ENCODE measurements at places on chromosomes 7 and 10.

DNA sequence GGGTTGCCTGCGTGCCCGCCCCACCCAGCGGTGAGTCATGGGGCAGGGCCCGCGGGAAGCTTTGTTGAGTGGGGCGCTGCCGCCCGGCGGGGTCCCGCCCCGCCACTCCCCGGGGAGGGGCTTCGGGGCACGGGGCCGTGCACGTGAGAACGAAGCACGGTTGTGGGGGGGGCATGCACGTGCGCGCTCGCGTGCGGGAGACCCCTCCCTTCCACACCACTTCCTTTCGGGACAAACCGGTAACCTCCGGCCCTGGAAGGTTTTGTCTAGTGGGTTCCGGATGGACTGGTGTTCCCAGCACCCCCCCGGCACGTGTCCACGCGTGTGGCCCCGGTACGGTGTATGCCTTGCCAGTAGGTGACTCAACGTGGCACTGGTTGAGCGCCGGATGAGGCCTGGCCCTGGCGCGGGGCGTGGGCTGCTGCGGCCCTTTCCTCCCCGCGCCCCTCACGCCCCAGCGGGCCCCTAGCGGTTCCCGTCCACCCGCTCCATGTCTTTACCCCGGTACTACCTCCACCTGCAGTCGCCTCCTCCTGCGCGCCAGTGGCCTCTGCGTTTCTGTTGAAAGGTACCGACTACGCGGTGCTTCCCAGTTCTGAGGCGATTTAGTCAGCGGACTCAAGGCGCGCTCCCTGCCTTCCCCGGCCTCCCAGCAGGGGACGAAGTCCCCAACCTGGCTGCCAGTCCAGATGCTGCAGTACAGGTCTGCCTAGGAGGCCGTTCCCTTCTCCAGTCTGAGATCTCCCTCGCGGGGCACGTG, 3.1 kb downstream of the ADIRF start:
- DNase-seq = peak; percentile 92

- DNase-seq = no peak
Measured at GRCh38 chr7:12765431-12766100, 78.1 kb downstream of the ARL4A start.

DNA sequence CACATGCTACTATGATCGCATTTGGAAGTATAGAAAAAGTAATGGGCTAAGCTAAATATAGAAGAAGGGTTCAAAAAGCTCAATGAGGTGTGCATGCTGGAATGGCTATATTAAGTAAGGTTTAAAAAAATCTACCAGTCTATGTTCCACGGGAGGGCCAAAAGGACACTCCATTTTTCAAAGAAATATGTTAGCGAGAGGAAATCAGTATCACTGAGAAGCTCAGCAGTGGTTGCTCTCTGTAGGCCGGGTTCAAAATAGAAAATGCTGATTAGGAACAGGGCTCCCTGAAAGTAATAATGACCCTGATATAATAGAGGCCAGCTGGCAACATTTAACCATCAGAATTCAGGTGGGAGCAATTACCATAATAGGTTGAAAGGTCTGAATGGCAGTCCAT, 224.5 kb upstream of the SEMA3E start:
- no peak for DNase-seq

GRCh38 chr7:38448584-38449234, 175.3 kb upstream of the TARP start:
- no peak for DNase-seq

DNA sequence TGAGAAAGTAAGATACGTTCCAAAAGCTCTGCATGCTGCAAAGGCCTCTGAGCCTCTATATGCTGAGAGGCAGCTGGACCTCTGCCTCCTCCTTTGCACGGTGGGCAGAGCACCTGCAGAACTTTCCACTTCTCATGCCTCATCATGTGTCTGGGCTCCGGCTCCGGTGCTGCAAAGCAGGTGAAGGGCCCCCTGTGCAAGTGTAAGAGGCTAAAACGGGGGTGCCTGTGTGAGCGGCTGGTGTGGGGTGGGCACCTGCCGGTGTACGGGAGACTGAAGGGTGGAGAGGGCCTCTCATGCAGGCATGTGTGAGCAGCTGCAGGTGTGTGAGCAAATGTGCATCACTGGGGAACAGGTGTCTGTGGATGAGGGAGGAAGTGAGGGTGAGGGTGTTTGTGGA, 121.0 kb downstream of the KCNMA1 start:
- DNase-seq = no peak

- DNase-seq = no peak
Measured at GRCh38 chr7:38699471-38699870, 68.3 kb upstream of the AMPH start.
